RWPE2 (cell line): ENCODE measurements at places on chromosomes 3 and 15.

GRCh38 chr3:10563396-10563795, 58.0 kb upstream of the ATP2B2 start:
- peak; percentile 7 for DNase-seq

DNA sequence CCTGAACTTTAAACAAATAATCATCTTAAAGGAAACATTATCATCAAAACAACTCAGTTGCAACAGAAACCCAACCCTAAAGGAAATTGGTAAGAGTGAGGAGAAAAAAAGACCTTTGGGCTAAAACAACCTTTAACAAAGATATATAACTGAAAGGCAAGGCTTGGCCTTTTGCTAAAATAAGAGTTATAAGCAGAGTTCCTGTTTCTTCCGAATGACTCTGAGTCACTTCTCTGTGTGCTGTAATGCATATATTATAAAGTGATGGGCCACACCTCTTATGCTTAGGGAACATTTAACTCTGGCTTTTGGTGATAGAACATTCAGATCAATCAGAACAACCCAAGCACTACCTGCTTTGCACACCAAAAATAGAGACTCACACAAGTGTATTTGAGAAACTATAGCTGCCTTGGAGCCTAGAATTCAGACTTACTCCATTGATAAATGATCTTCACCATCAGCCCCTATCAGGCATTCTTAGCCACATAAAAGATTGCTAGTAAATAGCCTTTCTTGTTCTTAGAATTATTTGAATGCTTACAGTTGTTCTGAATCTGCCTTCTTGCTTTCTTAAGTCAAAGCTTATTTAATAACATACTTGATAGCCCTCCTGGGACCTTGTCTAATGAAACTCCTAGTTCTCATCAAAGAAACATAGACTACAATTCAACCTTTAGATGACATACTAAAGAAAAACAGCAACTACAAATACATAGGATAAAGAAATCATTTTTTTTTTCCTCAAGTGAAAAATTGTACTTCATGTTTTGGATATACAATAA, 294.2 kb upstream of the SEMA6D start:
- DNase-seq, result no peak

DNA sequence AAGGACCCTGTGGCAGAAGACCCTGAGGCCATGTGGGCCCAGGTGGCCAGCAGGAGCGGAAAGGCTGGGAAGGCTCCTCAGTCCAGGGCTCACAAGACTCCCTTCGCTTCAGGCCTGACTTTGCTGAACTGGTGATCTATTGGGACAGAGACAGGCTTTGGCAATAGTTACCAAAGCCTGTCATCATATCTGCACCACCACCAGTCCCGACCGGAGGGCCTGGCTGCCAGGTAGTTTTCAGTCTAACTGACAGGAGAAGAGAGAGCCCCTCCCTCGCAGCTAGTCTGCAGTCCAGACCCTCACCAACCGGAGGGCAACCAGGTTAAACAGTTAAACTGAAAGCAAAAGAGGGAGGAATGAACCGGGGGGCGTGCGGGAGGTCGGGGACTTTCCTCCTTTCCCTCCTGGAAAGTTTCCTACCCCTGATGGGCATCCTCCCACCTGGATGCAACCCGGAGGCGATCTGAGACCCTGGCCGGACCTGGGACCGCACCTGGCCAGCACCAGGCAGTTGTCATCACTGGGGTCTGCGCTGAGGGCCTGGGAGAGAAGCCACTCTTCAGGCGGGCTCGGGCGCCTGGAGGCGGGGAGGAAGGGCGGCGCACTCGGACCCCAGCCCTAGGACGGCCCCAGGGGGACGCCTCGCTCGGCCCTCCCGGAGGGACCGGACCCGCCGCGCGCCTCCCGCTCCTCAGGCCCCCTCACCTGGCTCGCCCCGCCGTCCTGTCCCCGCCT, 435 bp downstream of the RAB27A start:
- DNase-seq, result no peak

- DNase-seq, result no peak
Observed at GRCh38 chr3:108062051-108062450, 28.8 kb downstream of the CD47 start.

DNA sequence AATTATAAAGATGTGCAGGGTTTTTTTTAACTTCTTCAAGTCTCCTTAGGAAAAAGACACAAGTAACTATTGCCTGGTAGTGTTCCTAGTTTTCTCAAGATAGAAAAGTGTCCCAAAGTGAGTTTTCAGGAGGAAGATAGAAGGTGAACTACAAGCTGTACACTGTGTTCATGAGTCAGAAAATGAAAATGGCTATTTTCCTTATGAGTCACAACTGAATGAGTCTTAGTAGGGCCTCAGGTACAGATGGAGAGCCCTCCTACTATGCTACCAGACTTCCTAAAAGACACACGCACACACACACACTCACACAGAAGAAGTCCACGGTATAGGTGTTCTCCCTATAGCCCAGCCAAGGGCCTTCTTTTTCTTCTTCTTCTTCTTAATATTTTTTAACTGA, 3.1 kb downstream of the MYO1E start:
- DNase-seq, result no peak

DNA sequence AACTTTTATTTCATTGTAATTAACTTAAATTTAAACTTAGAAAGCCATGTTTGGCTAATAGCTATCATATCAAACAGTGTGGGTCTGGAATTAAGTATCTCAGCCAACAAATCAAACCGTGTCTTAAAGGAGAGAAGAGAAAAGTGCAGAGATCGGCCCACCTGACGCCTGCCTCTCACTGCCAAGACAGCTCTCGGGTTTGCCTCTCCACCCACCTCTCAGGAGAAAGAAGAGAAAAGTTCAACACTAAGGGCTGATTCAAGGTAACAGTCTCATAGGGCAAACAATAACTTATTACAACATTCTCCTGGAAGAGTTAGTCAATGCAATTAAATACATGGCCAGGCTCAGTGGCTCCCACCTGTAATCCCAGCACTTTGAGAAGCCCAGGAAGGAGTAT, 64.8 kb upstream of the PRR20G start:
- no peak for DNase-seq

GRCh38 chr3:38164952-38165721, at the start of gene OXSR1:
Gene OXSR1 (plus strand): TSS chr3:38165537. CDS start chr3:38165877, 340 bp downstream.
- peak; percentile 98 for DNase-seq

GRCh38 chr3:54939557-54940300, 11.9 kb upstream of the LRTM1 start:
- no peak for DNase-seq

- DNase-seq, result no peak
Observed at GRCh38 chr3:174540116-174540908, 318.8 kb upstream of the NAALADL2 start.

DNA sequence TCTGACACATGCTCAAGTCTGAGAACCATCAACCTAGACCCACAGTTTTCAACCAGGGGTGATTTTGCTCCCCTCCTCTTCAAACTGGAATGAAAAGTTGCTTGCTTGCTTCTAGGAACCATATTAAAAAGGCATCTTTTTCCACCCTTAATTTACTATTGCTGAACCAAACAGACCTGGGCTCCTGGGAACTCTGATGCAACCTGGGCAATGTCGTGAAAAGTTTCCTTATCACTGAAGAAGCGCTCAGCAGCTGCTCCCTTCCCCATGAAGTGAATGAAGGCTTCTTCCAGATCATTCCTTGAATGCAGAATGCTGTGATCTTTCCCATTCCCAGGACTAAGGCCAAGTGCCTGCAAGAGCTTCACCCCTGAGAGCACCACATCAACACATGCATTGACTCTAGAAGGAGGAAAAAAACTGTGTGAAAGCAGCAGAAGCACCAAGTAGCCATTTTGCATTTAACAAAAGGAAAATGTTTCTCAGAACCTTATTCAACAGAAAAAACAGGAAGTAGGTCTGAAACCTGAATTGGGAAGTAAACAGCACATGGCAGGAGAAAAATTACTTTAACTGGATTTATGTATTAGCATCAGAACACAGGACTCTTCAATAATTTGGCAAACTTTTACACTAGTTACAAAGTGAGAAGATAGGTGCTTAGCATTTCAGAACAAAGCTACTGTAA, 8.7 kb downstream of the ADPGK start:
- no peak for DNase-seq

DNA sequence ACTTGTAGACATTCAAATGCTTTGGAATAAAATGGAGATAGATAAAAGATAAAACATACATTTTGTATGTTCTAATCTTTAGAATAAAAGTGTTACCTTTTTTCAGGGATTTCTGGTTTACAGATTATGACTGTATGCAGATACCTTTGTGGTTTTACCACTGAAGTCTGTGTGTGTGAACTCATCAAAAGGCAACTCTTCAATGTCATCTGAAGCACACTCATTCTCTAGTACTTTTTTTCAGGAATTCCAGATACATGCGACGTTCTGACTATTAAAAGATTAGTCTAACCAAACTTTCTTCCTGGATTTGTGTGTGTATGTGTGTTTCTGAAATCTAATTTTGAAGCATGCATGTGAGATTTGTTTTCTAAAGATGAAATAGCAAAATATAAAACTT, 188.6 kb downstream of the NLGN1 start:
- no peak for DNase-seq

DNA sequence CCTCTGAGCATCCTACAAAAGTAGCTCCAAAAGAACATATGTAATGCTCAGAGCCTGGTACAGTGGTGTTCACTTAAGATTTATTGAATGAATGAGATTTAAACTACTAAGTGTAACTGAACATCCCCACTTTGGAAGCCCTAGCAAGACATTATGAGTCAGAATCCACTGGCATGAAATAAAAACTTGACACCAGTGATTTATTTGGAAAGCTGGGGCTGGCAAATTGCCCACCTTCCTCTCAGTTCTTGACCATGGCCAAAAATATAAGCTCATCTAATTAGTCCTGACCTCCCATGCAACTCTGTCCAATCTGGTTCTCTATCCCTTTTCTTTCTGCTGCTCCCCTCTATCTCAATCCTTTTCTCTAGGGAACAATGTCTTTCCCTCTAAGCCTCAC, 418.0 kb downstream of the PLCL2 start:
- DNase-seq, result no peak

- DNase-seq, result peak; percentile 52
Observed at GRCh38 chr3:126418661-126419131, 24.0 kb downstream of the CFAP100 start.

- no peak for DNase-seq
Observed at GRCh38 chr3:120678331-120678947, 3.6 kb downstream of the HGD start.

DNA sequence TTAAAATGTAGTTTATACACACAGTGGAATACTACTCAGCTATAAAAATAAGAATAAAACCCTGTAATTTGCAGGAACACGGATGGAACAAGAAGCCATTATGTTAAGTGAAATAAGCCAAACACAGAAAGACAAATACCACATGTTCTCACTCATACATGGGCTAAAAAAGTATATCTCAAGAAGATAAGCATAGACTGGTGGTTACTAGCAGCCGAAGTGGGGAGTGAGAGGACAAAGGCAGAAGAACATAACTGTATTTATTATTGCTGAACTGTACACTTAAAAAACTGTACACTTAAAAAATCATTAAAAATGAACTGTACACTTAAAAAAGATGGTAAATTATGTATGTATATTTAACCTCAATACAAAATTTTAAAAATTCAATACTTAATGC, 11.0 kb downstream of the UBE3A start:
- DNase-seq, result no peak

DNA sequence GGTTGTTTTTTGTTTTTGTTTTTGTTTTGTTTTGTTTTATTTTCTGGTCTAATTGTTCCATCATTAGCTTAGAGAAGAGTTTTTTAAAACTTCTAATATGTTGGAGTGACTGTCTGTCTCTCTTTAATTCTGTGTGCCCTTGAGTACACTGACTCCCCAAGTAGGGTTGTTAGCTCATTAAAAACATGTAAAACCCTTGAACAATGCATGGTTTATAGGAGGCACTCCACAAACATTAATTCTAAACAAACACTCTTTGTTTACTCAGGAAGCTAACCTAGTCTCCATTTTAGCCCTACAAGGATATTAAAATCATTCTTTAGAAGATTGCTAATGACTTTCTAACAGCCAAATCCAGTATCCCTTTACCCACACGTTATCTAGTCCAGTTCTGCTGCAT, 100.5 kb downstream of the CGGBP1 start:
- no peak for DNase-seq

DNA sequence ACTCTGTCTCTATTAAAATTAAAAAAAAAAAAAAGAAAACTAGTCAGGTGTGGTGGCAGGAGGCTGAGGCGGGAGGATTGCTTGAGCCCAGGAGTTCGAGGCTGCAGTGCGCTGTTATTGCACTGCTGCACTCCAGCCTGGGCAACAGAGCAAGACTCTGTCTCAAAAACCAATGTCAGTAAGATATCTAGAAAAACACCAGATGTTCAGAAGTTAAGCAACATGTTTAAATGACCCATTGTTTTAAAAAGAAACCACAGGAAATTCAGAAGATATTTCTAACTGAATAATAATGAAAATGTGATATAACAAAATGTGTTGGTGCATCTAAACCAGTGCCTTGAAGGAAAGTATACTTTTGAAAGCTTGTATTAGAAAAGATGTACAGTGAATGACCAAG, 203.4 kb upstream of the CGNL1 start:
- no peak for DNase-seq

DNA sequence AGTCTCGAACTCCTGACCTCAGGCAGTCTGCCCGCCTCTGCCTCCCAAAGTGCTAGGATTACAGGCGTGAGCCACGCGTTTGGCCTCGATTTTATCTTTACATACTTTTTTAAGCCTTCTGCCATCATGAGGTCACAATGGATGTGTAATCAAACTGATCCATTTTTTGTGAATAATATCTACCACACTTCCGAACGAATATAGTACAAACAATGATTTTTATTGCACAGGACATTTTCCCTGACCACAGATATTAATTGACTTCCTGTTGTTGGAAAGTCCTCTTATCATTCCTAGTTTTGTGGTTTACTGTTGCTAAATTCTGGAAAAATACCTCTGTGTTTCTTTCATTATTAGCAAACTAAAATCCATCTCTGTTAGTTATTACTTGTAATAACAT, 68.9 kb downstream of the MINDY2 start:
- DNase-seq, result no peak

DNA sequence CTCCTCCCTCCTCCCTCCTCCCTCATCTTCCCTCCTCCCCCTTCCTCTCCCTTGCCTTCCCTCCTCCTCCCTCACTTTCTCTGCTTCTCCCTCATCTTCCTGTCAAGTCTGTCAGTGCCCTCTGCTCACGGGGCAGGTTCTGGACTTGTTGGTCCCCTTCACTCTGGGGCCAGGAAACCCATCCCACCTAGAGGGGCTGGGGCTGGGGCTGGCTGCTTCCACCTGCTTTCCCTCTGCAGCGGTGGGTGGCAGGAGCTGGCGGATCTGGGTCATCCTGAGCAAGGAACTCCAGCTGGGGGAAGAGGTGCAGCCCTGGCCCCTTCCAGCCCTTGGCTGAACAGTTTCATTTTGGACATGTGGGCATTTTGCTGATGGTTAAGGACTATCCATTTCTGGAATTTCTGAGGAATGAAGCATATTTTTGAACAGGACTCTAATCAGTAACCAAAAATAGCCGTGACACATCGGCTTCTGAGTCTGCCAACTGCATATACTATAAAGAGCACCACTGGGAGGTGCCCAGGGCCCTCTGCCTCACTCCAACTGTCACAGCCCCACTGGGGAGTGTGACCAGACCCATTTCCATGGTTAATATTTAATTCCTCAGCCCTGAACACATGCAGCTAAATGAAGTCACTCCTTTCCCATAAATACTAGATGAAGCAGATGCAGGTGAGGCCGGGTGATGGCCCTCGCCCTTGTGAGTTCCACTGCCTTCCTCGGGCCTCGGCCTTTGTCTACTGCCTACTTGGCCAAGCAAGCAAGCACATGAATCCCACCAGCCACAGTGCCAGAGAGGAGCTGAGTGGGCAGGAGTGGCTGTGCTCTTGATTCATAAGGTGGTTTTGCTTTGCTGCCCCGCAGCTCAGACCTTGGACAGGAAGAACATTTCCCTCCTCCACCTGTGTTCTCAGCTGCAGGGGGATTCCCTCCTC, 39.8 kb downstream of the CHDH start:
- no peak for DNase-seq
